ENCODE measurements at places on chromosomes 5 and 9.
A peak's percentile ranks its signal among the peaks of the same experiment; 100 is the strongest.

- DNase-seq: no peak
Measured at GRCh38 chr5:142310803-142311202, 14.0 kb downstream of the SPRY4 start.

GRCh38 chr5:61673007-61673735, 341.1 kb downstream of the ZSWIM6 start:
- DNase-seq: no peak

DNA sequence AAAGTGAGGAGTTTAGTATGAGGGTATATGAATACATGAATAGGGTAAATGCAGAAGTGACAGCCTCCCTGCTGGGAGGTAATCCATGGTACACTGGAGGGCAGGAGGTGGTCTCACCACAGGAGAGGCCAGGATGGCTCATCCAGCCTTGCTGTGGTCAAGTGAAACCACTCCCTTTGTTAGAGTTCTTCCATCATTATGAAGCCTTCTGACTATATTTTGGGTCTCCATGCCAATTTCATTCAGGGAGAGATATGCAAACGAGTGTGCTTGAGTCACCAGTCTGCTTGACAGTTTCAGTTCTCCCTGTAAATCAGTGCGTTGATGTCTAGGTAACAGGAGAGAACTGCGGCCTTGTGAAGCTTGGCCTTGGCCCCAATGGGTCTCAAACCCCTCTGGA, 16.4 kb downstream of the PPP3R2 start:
- no peak for DNase-seq

DNA sequence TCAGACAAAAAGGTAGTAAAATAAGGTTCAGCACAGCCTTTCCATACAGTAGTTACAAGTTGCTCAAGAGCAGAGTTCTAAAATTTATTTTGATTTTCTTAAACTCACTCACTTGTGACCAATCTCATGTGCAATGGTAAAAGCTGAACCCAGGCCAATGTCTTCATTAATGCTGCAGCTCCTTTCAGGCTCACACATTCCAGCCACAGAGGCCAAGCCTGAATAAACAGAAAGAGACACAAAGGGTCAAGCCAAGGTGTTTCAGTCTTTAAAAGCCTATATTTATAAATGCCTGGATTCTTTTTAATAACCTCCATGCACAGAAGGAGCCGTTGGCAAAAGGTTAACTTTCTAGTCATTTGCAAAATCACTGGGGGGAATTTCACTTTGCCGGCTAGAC, 152.5 kb downstream of the ADAMTS6 start:
- no peak for DNase-seq

- DNase-seq: no peak
Measured at GRCh38 chr5:173265433-173265832, 30.4 kb upstream of the NKX2-5 start.

DNA sequence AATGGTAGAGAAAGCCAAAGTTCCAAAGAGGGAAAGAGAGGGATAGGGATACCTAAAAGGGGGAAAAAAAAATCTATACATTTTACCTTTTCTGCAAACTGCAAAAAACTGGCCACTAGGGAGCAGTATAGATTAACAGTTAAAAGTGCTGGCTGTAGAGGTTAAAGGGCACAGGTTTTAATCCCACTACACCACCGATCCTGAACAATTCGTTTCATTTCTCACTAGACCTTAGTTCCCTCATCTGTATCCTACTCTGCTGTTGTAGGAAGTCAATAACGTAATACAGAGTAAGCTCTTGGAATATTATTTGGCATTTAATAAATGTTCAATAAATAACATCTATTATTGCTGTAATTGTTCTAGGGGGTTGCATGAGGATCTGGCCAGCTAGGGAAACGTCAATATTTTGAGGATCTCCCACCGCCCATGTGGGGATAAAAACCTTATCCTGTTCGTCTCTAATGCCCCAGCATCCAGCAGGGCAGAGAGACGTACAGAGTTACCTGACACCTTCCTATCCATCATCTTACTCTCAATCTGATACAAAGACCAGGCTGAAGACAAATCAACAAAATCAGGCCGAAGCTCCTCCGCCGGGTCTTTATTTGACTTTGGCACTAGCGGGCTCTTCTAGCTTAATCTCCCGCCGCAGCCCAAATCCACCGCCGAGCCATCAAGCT, 757 bp downstream of the CDC26 start:
- DNase-seq: peak; percentile 4

DNA sequence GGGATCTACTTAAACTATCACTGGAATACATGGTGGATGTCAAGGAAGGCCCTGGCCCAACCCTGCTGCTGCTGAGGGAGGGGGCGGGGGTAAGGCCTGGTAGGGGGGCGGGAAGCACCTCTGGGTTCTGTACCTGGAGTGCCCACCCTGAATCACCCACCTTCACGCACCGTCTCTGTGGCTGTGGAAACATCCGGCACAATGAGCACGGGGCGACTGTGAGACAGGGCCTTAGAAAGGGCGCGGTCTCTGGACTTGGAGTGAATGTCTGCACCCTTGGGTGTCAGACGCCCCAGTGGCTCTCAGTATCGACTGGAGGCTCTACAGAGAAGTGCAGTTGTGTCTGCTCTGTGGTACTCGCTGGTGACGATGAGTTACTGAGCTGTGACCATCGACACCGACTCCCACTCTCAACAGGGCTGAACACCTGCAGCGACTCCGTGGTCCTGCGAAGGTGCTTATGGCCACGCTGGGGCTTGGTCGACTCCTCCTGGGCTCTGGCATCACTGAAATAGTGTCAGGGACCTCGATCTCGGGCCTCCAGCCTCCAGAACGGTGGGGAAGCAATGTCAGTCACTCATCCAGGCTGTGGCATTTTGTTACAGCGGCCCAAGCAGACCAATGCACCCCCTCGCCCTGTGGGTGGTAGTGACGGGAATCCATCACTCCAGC, 25.5 kb upstream of the SLC6A19 start:
- no peak for DNase-seq

GRCh38 chr9:135516132-135516860, 4.9 kb upstream of the LCN1 start:
- DNase-seq: no peak

DNA sequence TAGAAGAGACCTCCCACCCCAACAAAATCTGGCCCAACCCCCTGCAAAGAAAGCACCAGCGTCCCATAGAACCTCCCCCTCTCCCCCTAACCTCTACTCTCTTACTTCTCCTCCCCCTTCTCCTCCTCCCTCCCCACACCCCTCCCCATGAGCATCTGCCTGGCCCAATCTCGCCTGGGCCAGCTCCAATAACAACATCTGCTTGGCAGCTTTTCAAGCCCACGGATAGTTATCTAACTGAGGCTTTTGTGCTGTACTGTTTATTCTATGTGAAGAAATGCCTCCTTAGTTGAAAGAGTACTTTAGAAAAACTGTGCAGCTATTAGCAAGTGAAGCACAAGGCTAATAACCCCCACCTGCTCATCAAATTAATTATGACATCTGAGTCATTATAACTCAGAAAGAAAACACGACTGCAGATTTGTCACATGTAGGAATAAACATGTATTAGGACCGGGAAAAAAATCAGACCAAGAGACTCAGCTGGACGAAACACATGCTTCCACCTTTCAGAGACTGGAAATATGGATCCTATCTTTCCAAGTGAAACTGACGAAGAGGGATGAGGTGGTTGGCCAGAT, 42.8 kb downstream of the NFIB start:
- no peak for DNase-seq
